IPS-NIHi11 (cell line): ENCODE measurements at places on chromosomes 7 and 10.

DNA sequence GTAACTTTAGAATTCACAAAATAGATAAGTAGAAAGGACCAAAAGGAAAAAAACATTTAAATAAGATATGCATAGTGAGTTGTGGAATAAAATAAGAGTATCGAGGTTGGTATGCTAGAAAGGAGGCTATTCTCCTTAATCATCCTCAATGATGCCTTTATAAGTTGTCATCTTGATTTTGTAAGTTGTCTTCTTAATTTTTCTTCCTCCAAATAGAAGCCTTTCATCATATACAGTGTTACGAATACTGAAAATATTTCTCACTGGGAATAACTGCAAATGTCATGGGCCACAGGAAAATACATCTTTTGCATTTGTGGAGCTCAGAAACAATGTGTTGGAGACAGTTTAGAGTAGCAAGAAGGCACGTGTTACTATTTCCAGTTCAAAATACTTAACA is 31.5 kb upstream of the PRTFDC1 start:
- DNase-seq: no peak

- DNase-seq: no peak
Measured at GRCh38 chr7:28645866-28646265, 233.5 kb downstream of the CREB5 start.

- DNase-seq: no peak
Measured at GRCh38 chr10:1107679-1108078, 51.5 kb downstream of the WDR37 start.

GRCh38 chr10:103479135-103479534 is at the start of gene CALHM3:
Gene CALHM3, minus strand, starts transcription at chr10:103479240. Its CDS starts 208 bp downstream, at chr10:103479032.
- peak; percentile 45 for DNase-seq

- no peak for DNase-seq
Measured at GRCh38 chr7:121394709-121395140, 1.4 kb downstream of the FAM3C start.

- DNase-seq: no peak
Measured at GRCh38 chr10:73969224-73969841, 28.6 kb upstream of the VCL start.

GRCh38 chr7:75033064-75033463 is 40.5 kb downstream of the RCC1L start:
- DNase-seq: peak; percentile 89

- no peak for DNase-seq
Measured at GRCh38 chr7:137213744-137214143, 129.8 kb downstream of the PTN start.

DNA sequence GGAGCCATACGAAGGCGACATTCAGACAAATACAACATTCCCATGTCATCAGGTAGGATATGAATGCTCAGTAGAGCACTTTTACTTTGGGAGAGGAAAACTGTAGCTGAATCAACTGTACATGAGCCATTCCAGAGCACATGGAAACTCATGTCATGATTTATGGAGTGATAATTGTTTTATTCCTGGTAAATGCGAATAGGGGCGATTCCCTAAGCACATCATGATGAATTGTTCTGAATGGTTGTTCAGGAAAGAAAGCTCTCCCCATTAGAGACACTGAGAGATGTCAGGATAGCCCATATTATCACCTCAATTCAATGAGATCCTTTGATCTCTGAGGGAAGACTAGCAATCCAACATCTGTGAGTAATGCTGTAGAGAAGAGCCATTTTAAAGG is 243.6 kb downstream of the FOXP2 start:
- no peak for DNase-seq

- no peak for DNase-seq
Measured at GRCh38 chr10:114777415-114777814, 44.2 kb upstream of the FHIP2A start.

DNA sequence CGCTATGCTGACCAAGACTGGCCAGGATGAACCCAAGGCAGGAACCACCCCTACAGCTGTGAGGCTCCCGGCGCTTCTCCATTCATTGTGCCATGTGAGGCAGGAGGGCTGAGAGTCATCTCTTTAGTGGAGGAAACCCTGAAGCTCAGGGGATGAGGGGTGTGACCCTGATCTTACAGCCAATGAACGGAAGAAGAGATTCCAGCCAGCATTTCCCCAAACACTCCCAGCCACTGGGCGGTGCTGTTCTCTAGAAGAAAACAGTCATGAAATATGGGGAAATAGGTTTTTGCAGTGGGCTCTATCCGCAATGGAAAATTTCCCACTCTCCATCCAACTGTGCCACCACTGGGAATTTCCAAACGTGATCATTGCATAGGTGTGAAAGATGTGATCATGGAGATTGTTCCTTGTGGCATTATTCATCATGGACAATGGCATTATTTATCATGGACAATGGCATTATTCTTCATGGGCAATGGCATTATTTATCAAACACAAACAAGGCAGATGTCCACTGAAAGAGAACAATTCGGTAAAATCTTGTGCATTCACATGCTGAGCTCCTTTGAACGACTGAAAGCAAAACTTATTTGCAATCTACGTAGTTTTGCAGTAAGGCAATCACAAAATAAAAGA is 14.0 kb upstream of the SLC18A2 start:
- peak; percentile 85 for DNase-seq

GRCh38 chr7:112431803-112432202 is 18.5 kb upstream of the IFRD1 start:
- DNase-seq: no peak

DNA sequence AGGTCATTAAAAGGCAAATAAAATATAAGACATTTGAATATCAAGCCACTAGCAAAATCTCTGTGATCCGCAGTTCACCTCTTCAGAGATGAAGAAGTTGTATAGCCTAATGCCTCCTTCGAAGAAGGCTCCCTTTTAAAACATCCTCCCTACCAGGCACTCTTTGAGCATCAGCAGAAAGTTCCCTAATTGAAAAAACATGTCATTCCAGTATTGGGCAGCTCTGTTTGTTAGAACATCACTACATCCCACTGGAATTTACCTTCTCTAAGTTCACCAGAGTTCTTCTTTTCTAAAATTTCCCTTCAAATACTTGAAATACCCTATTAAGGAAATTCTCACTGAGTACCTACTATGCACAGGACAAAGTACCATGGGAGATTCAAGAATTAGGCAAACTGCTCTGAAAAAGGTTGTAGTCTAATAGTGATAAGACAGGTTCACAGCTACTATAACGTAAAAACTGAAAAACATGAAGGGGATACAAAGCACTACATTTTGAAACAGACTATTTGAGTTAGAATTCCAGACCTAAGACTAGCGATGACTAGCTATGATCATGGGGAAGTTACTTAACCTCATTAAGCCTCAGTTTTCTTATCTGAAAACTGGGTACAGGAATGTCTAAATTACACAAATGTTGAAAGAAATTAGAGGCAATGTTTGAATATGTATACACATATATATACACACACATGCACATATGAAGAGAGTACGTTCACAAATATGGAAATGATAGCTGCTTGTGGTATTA is 128.7 kb downstream of the ELAPOR2 start:
- no peak for DNase-seq

DNA sequence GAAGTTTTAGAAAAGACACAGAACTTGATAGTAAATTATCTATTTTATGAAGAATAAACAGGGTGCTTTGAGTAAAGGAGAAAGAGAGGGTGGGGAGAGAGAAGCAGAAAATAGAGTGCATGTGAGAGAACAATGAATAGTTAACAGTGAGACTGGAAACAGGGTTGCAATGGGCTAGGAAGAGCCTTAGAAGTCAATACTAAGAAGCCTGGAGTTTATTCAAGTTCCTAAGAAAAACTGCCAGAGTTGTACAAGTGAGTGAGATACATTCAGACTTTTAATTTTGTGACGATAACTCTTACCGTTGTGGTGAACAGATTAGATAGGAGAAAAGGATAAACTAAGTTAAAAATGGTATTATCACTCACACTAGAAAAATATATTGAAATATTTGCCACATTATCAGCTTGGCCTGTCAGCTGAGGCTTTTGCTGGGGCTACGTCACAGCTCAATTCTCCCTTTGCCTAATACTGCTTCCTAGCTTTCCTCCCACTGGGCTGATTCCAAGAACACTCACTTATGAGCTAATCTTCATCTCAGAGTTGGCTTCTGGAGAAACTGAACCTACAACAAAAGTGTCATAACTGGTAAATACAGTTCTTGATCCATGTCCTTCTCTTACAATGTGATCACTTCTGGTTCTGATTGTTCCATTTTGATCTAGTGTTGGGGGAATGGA is 92.7 kb downstream of the SEMA3D start:
- no peak for DNase-seq

GRCh38 chr7:7318601-7319000 is 136.3 kb downstream of the C1GALT1 start:
- DNase-seq: no peak

DNA sequence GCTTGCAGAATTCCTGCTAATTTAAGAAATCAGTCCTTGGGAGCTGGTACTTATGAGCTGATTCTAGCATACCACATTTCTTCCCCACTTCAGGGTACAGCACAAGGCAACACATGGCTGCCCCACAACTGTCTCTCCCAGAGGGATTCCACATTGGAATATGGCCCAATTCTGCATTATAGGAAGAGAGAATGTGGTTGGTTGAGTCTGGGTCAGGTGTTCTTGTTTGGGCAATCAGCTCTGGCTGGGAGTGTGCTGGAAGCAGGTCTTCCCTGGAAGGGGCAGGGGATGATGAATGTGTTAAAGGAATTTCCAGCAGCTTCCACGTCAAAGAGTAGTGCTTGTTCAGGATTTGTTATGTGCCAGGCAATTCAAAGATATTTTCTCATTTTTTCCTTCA is 95.7 kb downstream of the BUB3 start:
- no peak for DNase-seq

DNA sequence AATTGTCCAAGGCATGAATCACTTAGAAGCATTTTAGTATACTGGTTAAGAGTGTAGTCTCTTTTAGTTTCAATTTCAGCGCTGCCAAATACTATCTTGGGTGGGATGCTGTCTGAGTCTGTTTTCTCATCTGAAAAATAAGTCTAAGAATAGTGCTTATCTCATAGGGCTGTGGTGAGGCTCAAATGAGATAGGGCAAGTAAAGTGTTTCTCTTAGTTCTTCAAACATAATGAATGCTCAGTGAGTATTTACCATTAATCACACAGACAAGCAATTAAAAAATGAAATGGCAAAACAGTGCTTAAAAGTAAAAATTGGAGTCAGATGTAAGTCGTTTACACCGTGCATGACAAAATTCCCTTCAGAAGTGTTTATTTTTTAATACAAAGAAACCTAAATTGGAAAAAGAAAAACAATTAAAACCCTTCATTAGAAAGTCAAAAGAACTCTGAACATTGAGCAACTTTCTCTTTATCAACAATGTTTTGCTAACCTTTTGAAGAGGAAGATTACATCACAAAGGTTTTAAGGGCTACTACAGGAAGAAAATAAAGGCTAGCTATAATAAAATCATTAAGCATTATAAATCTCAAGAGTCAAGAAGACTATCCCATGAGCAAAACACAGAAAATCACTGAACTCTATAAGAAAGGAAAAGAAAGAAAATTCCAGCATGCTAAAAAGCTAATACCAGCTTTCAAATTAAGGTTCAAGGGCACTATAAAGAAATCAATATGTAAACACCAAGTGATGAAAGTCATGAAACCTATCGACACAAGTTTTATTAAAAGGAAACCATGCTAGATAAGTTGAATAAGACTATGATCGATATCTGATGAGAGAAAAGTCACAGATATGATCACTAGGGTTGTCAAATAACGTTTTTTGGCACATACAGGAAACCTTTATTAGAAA is 45.6 kb upstream of the C1GALT1 start:
- DNase-seq: no peak

DNA sequence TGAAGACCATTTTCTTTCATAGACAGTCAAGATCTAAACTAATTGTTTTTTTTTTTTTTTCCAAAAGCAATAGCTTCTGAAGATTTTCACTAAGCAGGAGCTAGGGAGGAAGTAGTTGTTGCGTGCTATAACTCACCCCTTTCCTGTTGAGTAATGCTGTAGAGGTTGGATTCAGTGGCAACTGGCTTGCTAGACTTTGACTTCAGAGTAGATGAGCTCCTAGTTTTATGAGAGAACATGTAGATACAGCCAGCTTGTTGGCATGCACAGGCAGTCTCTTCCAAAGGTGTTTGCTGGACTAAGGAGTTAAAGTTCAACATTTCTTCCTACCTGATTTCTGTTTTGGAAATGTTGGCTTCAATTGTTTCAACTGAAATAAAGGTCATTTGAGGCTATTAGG is 66.2 kb upstream of the MXI1 start:
- no peak for DNase-seq

- peak; percentile 51 for DNase-seq
Measured at GRCh38 chr7:44145479-44145968, 4.4 kb upstream of the MYL7 start.

DNA sequence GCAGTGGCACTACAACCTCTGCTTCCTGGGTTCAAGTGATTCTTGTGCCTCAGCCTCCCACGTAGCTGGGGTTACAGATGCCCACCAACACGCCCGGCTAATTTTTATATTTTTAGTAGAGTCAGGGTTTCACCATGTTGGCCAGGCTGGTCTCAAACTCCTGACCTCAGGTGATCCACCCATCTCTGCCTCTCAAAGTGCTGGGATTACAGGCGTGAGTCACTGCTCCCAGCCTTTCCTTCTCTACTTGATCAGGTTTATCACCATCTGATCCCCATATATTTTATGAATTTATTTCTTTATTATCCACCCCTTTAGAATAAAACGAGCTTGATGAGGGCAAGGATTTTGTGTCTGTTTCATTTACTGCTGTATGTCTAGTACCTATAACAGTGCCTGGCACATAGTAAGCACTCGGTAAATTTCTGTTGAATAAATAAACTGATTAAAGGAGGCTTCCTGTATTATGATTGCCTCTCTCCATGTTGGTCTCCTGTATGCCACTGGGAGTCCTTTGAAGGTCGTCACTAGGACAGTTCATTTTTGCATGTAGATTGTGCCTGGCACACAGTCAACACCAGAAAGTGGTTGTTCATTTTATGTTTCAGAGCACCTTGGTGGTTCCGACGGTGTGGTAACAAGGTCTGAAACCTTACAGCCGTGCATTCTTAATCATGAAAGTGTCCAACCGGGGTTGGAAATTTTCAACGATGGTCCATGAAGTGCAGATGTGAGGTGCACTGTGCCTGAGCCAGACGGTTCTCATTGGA is 9.6 kb upstream of the EIF3A start:
- no peak for DNase-seq

DNA sequence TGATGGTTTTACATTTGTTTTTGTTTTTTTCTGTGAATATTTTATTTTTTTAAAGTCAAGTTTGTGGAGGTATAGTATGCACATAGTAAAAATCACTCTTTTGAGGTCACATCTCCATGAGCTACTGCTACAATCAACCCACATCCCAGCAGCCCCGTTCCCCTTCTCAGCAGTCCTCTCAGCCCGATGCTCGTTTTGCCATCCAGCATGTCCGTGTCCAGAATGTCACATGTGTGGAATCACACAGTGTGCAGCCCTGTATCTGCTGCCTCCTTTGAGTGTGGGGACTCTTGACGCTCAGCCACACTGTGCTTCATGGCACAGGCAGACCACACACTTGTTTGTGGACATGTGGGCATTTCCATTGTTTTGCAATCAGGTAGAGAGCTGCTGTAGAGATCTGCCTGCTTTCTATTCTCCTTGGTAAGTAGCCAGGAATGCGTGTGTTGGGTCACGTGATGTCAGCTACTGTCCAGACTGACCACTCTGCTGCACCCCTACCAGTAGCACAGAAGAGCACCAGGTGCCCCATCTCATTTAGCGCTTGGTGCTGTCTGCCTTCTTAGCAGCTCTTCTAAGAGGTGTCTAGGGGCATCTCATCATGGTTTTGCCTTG is 71.6 kb upstream of the CAMK2B start:
- DNase-seq: no peak

GRCh38 chr7:154776350-154776749 is 226.6 kb downstream of the PAXIP1 start:
- no peak for DNase-seq

GRCh38 chr10:50216894-50217293 is 34.4 kb downstream of the ASAH2 start:
- peak; percentile 30 for DNase-seq
